ENCODE measurements at places on chromosomes 1 and 21.

GRCh38 chr21:25979845-25980616 is 190.5 kb downstream of the APP start:
- no peak for DNase-seq

- no peak for DNase-seq
Observed at GRCh38 chr1:239254999-239255398, 131.4 kb upstream of the CHRM3 start.

GRCh38 chr1:90502696-90503095 is 214.4 kb downstream of the BARHL2 start:
- no peak for DNase-seq

GRCh38 chr1:41242342-41243078 is 404 bp upstream of the SCMH1 start:
- peak; percentile 27 for DNase-seq

- DNase-seq: no peak
Observed at GRCh38 chr1:113898241-113898814, 6.3 kb downstream of the AP4B1 start.

- no peak for DNase-seq
Observed at GRCh38 chr1:153630384-153630783, 2.1 kb downstream of the S100A1 start.

DNA sequence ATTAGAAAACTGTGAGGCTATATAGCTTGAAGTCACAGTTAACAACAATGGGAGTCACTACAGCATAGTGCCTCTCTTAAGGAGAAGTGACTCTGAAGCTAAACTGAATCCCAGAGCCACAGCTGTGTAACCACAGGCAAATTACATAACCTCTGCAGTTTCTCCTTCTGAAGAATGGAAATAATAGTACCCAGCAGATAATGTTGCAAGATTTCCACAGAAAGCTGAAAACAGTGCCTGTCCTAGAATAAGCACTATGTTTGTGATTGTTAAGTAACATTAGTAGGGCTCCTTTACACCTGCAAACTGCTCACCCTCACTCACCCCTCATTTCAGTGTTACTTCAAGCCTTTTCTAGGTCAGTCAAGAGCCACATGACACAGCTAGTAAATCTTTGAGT is 886.7 kb downstream of the PLA2G4A start:
- no peak for DNase-seq

DNA sequence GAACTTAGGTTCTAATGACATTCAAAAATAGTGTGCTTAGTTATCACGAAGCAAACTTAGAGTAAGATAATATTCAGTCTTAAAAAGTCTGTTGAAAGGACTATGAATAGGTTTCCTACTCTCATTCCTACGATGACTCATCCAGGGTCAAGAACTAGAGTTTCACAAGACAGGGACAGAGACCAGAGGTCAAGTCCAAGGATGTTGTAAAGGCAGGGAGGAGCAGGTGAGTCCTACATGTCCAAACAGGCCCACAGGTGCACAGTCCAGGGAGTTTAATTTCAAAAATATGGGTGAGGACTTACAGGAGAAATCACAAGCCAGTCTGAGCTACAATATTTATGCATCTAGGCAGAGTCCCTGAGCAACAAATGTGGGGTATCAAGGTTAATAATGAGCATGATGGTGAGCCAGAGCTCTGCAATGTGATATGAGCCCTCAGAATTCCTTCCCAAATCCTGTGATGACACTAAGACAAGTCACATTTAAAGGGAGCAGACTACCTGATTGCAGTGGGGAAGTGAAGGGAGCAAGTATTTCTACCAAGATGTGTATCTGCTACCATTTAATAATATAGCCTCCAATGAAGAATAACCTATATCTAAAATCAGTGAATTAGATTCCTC is 100.0 kb upstream of the NRIP1 start:
- DNase-seq: no peak

GRCh38 chr1:201870397-201870796 is 18.3 kb upstream of the SHISA4 start:
- DNase-seq: no peak

- no peak for DNase-seq
Observed at GRCh38 chr1:240293706-240294105, 202.0 kb downstream of the FMN2 start.

DNA sequence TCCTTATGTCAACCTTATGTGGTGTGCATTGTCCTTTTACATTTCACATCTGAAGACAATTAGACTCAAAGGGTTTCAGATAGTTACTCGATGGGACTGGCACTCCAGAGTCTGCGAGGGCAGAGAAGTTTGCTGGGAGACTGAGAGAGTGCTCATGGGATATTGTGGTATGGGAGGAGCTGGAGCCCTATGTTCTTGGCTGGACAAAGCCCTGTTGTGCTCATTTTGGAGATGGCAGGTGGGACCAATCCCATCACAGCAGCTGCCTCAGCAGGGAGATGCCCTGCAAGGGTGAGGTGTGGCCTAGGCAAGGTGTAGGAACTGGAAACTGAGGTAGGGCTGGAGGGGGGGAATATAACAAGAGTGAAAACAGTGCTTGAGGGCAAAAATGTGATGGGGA is 43.5 kb upstream of the CRNN start:
- DNase-seq: no peak

DNA sequence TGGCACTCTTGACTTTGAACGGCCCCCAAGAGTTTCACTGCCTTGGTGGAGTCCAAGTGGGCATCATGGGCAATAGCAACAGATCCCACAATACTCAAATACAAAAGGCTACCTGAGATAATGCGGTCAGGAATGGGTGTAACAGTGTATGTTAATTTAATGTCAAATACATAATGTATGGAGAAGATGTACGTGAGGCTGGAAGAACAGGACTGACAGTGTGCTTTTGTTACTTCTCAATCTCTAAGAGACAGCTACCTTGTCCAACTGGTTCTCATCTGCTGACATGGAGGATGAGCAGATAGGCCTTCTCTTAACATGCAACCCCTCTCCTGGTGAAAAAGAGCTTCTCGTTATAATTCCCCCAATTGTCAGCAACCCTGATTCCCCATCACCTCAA is 167.2 kb downstream of the APP start:
- no peak for DNase-seq

DNA sequence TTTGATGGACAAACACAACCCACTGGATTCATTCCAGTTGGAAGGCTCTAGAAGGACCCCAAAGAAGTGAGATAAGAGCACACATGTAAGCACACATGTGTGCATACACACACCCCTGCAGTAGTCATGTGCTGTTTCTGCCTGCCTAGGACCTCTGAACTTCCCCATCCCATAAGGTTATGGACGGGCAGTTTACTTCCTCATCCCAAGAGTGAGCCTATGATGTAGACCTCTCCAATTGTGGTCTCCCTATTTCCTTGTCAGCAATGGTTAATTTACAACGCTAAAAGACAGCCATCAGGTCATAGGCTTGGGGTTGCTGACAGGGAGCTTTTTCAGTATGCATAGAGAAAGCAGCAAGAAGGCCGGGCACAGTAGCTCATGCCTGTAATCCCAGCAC is 15.4 kb upstream of the ADAR start:
- no peak for DNase-seq

GRCh38 chr1:6794164-6794563 is 8.9 kb downstream of the CAMTA1 start:
- peak; percentile 38 for DNase-seq

DNA sequence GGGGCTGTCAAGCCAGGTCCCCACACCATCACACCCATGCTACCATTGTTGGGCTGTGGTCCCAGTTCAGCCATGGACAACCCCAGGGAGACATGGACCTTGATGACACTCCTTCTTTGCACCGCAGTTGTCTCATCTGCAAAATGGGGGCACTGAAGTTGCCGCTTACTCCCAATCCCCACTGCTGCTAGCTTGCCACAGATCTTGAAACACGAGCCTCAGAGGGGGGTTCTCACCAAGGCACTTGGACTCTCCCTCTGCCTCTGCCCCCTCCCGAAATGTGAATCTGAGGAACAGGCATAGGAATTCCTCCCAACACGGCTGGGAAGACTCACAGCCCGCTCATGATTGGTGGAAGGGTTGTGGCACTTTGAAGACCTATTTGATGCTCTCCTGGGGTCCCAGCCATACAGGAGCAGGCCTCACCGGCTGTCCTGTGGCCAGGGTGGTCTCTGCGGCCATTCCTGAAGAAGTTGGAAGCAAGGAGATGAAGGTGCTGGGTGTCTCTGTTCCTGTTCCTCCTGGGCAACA is 31.1 kb downstream of the RUNX3 start:
- DNase-seq: peak; percentile 29

DNA sequence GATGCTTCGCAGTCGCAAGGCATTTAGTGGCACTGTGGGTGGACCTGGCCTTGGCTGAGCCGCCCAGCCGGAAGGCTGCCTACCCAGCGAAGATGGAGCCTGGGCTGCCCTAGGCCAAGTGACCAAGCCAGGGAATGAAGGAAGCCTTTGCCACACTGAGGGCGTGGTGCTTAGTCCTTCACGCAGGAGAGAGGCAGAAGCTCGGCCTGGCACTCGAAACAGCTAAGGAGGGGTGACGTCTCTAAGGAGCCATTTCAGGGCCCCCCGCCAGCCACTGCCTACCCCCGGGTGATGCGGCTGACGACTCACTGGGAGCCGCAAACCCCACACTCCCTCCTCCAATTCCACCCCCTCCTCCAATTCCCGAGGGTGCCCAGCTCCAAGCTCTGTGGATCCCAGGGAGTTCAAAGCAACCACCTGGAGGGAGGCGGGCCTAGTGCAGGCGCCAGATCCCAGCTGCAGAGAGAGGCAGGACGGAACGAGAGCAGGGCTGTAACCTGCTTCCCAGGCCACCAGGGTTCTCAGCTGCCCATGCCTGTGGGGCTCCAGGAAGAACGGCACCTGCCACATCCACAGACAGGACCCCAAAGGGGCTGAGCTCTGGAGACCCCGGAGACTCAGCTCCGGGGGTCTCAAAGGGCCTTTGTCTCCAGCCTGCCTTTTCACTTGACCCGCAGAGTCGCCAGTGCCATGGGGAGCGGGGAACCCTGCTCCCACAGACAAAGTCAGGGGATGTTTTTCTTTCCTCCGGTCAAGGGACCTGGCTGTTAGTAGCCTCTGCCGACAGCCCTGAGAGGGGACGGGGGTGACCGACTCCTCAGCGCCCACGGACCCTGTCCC is 75.8 kb downstream of the ARHGEF16 start:
- DNase-seq: no peak

- no peak for DNase-seq
Observed at GRCh38 chr1:207861442-207862177, 49.3 kb downstream of the CD34 start.

DNA sequence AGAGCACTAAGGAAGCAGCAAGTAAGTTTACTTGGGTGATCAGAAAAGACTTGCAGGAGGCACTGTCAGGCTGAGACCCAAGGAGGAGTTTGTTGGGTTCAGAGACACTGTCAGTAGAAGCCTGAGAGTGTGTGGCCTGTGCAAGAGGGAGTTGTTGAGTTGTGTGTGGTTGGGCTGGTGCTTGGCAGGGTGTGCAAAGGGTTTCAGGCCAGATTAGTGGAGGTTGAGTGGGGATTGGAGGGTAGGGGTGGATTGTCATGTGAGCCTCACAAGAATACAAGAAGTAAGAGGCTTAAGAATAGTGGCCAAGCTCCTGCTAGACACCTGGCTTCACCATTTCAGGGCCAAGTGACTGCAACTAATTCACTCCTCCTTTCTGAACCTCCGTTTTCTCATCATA is 8.9 kb upstream of the KIF21B start:
- no peak for DNase-seq

- DNase-seq: no peak
Observed at GRCh38 chr1:22323846-22324504, 127.7 kb upstream of the ZBTB40 start.

DNA sequence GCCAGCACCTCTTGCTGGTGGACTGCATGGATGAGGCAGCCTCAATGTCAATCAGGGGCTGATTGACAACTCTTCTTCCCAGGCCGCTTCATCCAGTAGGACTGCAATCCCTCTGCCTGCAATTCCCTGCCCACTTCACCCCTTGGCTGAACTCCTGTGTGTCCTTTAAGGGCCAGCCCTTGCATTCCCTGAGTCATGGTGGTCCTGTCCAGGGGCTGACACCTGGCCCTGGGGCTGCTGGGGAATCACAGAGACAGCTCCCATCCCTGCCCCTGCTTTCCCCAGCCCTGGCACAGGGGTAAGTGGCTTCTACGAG is 4.6 kb upstream of the EPS8L3 start:
- DNase-seq: no peak

GRCh38 chr1:173445164-173445563 is 32.0 kb upstream of the PRDX6 start:
- DNase-seq: no peak

GRCh38 chr1:151147132-151147503 is 687 bp upstream of the SEMA6C start:
- no peak for DNase-seq
